ENCODE measurements at places on chromosomes 1 and 21.

- no peak for DNase-seq
Observed at GRCh38 chr21:26652854-26653253, 79.8 kb upstream of the CYYR1 start.

GRCh38 chr1:201760516-201760915 lies 68.4 kb upstream of the IPO9 start:
- peak; percentile 58 for DNase-seq

GRCh38 chr1:244054924-244055263 lies 3.8 kb downstream of the ZBTB18 start:
- no peak for DNase-seq

DNA sequence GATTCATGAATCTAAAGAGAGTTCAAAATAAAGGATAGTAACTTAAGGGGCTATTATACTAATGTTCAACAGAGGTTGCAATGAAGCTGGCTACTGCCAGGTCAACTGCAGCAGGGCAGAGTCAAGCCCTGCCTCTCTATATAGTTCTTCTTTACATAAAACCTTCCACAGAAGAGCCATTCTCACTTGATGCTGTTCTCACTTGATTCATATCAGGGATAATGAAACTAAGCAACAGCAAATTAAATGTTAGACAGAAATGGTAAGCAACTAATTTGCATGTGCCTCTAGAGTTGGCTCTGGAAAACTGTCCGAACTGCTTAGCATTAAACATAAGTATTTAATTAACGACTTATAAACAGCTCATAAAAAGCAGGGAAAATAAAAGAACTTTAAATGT lies 17.4 kb downstream of the CCSAP start:
- no peak for DNase-seq
